ENCODE measurements at places on chromosomes 16 and 17. TPM values are rescaled to one million over a fixed set of nuclear protein-coding genes. Genes with fewer than 3 reads are reported as not detected.

The KRT9 gene
- not detected for total RNA-seq

The SLC4A1 gene
- not detected for total RNA-seq

GRCh38 chr17:40986920-40987319 is 2.8 kb upstream of the KRT40 start:
- DNase-seq, result no peak

The KRT20 gene
- not detected for total RNA-seq

The SLC5A11 gene
- not detected for total RNA-seq

The C17orf107 gene
- total RNA-seq, result 1.0 TPM

GRCh38 chr16:73434621-73435020 is 386.7 kb upstream of the ZFHX3 start:
- no peak for DNase-seq

DNA sequence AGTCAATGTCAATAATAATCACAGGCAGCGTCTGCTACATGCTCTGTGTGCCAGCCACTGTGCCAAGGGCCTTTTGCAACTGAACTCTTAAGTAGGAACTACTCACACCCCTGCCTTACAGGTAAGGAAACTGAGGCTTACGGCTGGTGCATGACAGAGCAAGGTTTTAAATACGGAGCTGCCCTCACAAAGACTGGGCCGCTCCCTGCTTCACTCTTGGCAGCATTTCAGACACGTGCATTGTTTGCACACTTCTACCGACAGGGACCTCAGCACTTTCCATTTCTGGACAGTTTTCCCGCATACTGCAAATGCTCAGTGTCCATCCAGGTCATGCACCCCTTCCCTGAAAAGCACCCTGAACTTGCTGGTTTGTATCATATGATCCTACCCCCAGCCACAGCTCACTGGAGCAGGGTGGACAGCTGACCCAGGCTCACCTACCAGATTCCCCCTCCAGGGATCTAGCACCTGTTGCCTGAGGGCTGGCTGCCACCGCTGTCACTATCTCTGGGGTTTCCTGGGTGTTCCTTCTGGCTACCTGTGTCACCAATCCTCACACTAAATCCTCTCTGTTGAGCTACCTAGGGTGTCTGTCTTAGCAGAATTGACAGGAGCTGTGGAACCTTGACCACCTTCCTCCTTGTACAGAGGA is 142.9 kb downstream of the C16orf78 start:
- DNase-seq, result no peak

The CCL15 gene
- total RNA-seq, result not detected

GRCh38 chr17:8186787-8187516 is 3.0 kb downstream of the BORCS6 start:
- peak; percentile 96 for DNase-seq

DNA sequence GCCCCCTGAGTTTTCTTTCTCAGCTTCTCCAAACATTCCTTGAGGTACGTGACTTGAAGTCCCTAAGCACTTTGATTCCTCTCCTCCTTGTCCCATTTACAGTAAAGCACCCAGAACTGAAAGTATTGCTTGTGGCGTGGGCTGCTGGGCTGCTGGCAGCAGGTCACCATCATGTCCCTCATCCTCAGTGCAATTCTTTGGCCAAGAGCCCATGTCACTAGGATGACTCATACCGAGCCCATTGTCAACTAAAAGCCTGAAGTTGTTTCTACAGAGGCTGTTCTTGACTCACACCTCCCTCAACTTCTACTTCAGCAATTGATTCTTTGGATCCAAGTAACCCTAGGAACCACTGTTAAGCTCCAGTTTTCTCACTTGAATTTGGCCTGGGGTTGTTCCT is 54.3 kb downstream of the KPNA2 start:
- peak; percentile 73 for DNase-seq

GRCh38 chr17:74097450-74098135 is 105.9 kb upstream of the RPL38 start:
- DNase-seq, result no peak

The CCL4L2 gene
- not detected for total RNA-seq

The TOM1L2 gene
- total RNA-seq, result 37.6 TPM

- no peak for DNase-seq
Observed at GRCh38 chr16:77403732-77404131, 31.1 kb downstream of the ADAMTS18 start.

DNA sequence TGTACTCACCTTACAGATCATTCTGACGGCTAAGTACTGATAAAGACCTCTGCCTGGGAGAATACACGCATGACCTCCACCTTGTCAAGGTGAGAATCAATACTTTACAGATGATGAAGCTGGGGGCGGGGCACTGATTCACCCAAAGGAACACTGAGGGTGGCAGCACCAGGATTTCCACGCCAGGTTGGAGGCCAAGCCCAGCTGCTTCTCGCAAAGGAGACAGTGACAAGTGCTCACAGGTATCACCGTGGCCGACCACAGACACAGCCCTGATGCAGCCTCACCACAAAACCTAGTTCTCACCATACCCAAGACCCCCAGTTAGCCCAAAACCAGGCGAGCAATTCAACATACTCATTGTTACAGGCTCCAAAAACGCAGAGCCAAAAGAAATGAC is 434.2 kb downstream of the SOX9 start:
- DNase-seq, result no peak

The HIGD1B gene
- not detected for total RNA-seq

DNA sequence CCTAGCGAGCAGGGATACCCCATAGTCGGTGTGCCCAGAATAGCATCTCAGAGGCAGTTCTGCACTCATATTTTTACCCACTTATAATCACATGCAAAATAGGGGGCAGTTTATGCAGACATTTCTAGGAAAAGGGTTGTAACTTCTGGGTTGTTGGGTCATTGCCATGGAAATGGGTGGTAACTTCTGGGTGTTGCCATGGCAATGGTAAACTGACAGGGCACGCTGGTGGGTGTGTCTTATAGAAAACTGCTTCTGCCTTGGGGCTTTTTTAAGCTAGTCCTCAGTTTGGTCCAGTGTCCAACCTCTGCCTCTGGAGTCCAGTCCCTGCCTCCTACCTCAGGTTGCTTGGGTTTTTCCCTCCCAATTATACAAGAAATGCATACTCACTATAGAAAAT is 7.4 kb upstream of the SPAG9 start:
- no peak for DNase-seq

DNA sequence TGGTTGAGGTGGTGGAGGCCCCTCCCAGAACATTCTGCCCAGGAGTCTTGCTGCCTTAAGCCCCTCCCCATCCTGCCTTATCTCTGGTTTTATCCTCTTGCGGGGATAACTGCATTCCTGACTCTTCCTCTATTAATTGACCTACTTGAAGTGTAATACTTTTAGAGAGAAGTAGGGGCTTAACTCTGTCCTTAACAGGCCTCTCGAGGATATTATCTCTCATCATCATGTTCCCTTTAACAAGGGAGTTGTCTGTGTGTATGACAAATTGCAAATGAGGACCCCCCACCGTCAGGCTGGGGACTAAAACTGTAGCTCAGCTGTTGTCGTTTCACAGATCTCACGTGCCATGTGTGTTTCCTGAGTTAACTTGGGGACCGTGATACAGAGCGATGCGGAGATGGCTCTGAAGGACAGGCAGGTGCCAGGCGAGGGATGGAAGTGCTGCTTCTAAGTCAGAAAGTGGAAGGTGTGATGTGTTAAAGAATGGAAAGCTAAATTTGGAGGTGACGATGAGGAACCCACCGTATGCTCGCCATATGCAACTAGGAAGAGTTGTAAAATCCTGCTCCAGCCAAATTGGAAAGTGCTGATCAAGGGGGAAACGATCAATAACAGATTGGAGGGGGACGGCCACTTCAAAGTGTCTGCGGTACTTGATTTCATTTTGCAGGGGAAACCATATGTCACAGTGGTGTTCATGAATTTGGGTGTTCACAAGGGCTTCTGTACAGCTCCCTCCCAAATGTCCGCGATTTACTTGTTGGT is 106.3 kb downstream of the RPTOR start:
- DNase-seq, result no peak

The NUP88 gene
- total RNA-seq, result 87.4 TPM

The IGF2BP1 gene
- total RNA-seq, result 99.5 TPM

The KRT28 gene
- total RNA-seq, result not detected

The HS3ST3B1 gene
- not detected for total RNA-seq

The EFTUD2 gene
- total RNA-seq, result 170 TPM

GRCh38 chr16:68372381-68372720 is 61.5 kb downstream of the PRMT7 start:
- no peak for DNase-seq

GRCh38 chr17:44914698-44915271 is 515 bp downstream of the GFAP start:
- no peak for DNase-seq

The THAP11 gene
- 22.6 TPM for total RNA-seq

All from endothelial cell of umbilical vein (primary cell).